ENCODE measurements at places on chromosomes 4 and X.

DNA sequence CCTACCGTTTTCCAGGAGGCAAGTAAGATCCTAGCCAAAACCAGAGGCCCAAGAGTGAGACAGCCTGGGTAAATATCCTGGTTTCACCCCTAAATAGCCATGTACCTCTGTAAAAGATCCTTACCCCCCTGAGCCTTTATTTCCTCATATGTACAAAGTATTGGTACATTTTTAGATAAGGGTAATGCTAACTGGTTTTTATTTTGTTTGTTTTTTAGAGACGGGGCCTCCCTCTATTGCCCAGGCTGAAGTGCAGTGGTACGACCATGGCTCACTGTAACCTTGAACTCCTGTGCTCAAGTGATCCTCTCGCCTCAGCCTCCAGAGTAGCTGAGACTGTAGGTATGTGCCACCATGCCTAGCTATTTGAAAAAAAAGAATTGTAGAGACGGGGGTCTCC is 29.4 kb downstream of the SERPINA7 start:
- DNase-seq: no peak

GRCh38 chr4:118389721-118390120 is 36.9 kb upstream of the PRSS12 start:
- DNase-seq: no peak

- DNase-seq: no peak
Observed at GRCh38 chr4:87120010-87120409, 100.4 kb downstream of the KLHL8 start.

- no peak for DNase-seq
Observed at GRCh38 chrX:69060631-69061408, 104.4 kb downstream of the PJA1 start.

DNA sequence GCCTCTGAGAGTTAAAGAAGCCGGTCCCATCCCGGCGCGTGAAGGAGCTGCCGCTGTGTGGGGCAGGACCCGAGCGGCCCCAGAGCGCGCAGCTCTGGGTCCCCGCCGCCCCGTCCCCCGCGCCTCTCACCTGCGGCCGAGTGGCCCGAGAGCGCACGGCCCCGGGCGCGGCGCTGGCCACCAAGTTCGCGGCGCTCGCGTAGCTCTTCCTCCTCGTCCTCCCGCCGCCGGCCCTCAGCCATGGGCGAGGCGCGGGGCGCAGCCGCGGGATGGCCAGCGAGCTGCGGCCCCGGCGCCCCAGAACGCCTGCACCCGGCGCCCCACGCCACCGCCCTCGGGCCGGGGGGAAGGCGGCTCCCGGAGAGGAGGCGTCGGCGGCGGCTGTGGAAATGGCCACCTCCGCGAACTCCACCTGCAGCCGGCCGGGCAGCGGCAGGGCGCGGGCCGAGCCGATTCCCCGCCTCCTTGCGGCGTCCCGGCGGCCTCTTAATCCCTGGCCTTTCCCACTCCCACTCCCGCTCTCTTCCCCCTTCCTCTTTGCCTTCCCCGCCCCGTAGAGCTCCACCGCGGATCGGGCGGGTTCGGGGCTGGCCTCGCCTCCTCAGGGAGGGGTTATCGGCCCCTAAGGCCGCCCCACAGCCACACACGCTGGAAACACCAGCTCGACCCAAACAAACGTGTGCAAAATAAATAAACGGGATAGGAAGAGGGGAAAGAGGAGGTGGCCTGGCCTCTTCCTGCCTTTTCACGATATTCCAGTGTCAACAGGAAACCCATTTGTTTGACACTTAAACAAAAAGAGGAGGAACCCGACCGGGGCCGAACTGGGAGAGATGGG is at the start of gene SH3D19:
Gene SH3D19 (minus strand): TSS at position 495 of the 838 bp plus-strand sequence. CDS start 253 bp downstream, at position 242.
- DNase-seq: peak; percentile 65

- DNase-seq: no peak
Observed at GRCh38 chrX:49999087-49999486, 76.7 kb downstream of the CLCN5 start.

- no peak for DNase-seq
Observed at GRCh38 chr4:139694522-139695107, 29.0 kb downstream of the MGST2 start.

DNA sequence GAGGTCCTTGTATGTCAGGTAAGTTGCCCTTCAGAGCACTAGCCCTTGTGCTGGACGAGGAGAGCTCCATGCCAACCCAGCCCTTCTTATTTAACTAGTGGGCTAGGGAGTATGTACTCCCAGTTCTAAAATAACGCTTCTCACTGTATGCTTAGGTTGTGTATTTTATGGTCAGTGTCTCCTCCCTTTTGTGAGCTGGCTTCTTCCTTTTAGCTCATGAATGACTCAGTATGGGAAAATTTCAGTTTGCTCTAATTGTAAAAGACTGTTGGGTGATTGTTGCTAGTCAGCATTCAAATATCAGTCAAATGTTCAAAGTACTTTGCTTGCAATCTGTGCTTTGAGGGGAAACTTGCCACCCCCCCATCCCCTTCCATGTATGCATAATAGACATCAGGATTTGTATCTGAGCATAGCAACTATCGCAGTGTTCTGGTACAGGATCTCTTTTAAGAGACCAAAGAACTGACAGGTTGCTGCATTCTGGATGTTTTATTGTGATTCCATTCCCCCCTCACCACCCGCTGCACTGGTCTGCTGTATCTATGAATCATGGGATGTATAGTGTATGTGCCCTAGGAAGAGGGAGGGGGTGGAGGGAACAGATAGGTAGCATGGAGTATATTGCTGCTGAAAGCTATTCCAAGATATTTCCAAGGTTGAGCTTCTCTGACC is 34.7 kb downstream of the DLG3 start:
- DNase-seq: no peak

DNA sequence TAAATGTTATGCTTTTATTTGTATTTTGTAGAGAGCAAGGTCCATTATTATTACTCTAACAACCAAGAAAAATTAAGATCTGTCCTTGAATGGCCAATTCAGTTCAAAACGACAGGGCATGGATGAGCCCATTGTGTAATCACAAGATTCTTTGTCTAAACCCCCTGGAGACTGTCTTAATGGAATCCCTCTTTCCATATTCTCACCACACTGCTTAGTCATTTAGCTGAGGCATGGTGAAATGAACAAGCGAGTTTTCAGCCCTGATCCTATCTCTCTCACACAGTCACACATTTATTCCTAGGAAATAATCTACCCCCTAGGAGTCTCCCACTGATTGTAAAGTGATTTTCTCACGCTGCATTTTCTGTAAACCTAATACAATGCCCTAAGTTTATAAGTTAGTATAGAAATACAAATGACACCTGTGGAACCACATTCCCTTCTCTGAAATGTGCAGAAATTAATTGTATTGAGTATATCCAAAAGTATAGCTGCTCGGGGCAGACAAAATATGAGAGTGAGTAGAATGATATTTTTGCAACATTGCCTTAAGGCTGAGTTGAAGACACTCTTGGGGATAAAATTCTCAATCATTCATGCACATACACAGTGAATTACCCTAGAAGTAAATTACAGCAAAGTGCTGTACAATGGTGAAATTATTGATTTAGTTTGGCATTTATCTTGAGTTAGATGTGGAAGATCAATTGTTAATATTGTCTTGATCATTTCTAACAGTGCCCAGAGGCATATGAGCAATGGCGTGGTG is 119.7 kb upstream of the PCDH7 start:
- no peak for DNase-seq

DNA sequence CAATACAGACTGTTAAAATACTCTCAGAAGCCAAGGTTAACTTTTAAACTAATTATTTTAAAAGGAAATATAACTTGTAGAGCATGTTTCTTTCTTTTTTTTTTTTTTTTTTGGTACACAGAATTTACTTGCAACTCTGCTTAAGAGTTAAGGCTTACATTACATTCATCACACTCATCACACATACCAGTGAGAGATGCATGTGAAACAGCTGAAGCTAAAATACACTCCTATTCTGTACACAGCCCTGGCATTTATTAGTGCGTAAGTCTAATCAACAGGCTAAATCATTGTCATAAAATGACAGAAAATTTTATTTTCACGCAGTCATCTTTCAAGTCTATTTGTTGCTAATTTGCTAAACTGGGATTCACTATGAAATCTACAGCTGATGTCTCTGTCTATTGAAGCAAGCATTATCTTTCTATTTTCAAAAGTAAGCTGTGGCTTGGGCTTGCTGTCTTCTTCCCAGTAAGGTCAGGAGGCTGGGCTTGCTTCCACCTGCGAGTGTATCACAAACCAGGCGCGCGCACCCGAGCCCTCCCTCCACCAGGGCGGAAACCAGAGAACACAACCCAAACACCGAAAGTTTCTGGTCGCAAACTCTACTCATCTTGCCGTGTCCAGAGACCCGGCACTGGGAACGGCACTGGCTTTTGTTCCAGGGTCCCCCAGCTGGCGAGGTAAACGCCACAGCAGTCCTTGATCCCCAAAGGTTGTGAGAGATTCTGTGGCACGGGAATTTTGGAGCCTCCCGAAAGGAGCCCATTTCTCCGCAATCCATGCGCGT is 3.9 kb downstream of the MAML3 start:
- peak; percentile 62 for DNase-seq

- DNase-seq: no peak
Observed at GRCh38 chr4:143420227-143420626, 83.6 kb downstream of the GAB1 start.

GRCh38 chr4:57158221-57158620 is 48.0 kb upstream of the IGFBP7 start:
- no peak for DNase-seq

DNA sequence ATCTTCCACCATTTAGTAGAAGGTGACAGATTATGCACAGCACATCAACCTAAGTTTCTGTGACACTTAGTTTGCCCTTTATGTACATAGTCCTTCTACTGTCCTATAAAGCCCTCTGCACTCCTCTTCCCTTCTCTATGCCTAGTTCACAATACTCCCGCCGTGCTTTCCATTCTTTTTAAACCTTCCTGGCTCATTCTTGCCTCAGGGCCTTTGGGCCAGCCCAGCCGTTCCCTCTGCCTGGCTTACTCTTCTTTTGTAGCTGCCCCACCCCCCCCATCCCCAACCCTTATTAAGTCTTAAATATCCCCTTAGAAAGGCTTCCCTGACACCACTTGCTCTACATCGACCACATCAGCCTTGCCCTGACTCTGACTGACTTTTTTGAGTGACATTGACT is 33.0 kb downstream of the SGMS2 start:
- no peak for DNase-seq

GRCh38 chrX:39921838-39922237 is 175.9 kb downstream of the BCOR start:
- DNase-seq: no peak

GRCh38 chr4:115028682-115029410 is 84.6 kb downstream of the NDST4 start:
- no peak for DNase-seq

- no peak for DNase-seq
Observed at GRCh38 chrX:144334577-144334976, 450.7 kb downstream of the UBE2NL start.

GRCh38 chrX:12751887-12752286 is 39.3 kb upstream of the PRPS2 start:
- DNase-seq: no peak

DNA sequence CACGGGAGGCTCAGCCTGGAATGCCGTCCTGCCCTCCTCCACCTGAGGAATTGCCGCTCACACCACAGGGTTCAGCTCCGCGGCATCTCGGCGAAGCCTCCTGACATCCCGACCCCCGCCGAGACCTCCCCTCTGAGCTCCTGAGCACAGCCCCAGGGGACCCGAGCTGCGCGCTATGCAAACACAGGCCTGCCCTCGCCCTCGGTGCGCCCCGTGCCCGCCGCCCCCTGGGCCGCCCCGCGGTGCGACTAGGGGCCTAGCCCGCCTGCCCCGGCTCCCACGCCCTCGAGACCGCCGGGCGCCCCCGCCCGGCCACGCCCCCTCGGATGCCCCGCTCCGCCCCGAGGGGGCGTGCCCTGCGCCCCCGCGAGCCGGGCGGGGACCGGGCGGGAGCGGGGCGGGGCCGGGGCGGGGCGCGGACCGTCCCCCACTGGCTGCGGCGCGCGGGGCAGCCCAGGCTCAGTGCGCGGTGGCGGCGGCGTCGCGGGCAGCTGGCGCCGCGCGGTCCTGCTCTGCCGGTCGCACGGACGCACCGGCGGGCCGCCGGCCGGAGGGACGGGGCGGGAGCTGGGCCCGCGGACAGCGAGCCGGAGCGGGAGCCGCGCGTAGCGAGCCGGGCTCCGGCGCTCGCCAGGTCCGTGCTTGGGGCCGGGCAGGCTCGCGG is at the start of gene FGFR3:
Gene FGFR3 (plus strand): TSS at position 462 of the 664 bp plus-strand sequence. CDS start 642 bp downstream, outside the sequence.
- peak; percentile 70 for DNase-seq

DNA sequence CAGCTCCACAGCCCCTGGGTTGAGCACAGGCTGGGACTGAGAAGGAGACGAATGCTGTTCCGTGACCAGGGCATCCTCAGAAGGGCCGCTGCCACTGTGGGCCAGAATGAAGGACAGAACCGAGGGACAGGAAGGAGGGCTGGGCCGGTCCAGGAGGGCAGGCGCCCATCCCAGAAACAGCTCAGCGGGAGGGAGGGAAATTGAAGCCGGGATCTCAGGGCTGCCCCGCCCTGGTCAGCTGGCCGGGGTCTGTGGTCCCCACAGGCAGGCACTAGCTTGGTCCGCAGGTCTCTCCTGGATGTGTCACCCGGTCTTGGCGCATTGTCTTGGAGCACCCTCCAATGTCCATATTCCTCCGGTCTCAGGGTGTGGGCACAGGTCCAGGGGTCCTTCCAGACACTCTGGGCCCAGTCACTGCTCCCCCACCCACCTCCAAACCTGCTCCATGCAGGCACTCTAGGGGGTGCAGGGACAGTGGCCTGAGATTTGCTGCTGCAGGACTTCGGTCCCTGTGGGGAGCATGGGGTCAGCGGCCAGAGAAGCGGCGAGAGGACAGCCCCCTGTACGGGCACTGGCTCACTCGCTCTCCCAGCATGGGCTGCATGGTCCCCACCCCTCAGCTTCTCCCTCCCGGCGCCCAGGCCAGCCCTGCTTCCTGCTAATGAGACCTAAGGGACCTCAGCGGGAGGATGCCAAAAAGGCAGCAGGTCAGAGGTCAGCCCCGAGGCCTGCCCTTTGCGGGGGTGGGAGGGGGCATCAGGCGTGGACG is 23.9 kb upstream of the MXD4 start:
- no peak for DNase-seq

DNA sequence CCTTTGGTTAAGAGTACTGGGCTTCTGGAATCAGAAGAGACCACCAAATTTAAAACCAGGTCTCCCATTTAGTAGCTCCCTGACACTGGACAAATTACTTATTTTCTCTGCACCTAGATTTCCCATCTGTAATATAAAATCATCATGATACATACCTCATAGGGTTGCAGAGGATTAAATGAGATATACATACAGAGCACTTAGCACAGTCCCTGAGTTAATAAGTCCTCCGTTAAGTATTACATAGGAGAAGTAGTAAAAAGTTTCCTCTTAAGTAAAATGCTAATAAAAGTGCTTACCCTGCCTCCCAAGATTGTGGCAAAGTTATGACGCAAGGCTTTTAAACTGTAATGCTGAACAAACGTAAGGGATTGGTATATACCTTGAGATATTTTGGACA is 539 bp upstream of the CHIC1 start:
- no peak for DNase-seq

DNA sequence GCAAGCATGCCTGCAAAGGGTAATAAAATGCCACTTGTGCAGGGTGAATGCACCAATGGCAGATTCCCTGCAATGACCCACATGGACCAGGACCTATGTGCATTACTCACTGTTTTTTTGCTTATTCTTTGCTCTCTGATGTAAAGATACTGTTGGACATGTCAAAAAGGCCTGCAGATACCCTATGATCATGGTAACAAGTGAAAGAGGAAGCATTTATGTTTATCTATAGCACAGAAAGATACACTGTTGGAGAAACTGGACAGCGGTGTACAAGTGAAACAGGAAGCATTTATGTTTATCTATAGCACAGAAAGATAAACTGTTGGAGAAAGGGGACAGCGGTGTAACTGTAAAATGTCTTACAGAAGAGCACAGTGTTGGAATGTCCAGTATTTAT is 127.5 kb downstream of the PAPSS1 start:
- DNase-seq: no peak

GRCh38 chrX:139739138-139739537 is 31.2 kb upstream of the MCF2 start:
- no peak for DNase-seq
